Epithelial cell of esophagus (primary cell): ENCODE measurements at places on chromosomes 3 and 15.

GRCh38 chr3:191768421-191768820 lies 307.5 kb downstream of the PYDC2 start:
- no peak for DNase-seq

- DNase-seq: no peak
Measured at GRCh38 chr15:45116006-45116481, 1.9 kb downstream of the DUOXA2 start.

DNA sequence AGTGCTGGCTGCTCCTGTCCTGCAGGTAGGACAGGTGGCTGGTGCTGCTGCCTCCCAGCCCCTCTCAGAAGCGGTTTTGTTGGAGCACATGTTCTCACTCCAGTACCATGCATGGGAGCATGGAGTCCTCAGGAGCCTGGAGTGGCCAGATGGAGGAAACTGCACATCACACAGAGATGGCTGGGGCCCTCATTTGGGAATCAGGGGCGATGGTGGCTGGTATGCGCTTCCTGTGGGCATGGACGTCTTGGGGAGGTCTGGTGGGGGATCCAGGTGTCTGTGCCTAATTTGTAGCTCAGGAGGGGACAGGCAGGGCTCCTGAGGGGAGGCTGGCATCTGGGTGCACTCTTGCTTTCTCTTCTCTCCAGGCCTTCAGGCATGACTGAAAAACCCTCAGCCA lies 168.2 kb downstream of the KLF13 start:
- no peak for DNase-seq

DNA sequence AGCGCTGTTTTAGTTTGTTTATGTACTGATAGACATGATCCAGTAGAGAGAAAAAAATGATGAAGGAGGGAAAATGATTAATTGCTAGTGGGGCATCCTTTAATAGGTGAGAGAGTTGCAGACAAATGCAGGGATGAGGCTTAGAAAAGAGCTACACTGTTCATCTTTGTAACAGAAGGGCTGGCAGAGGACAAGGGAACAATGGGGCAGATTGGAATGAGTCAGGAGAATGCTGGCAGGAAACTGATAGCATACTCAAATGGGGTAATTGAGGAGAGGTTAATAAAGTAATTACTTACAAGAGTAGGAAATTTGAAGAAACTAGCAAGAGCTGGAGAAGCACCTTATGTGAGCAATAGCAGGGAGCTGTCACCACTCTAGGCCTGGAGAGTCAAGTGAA lies 170.9 kb downstream of the OXSM start:
- DNase-seq: no peak

DNA sequence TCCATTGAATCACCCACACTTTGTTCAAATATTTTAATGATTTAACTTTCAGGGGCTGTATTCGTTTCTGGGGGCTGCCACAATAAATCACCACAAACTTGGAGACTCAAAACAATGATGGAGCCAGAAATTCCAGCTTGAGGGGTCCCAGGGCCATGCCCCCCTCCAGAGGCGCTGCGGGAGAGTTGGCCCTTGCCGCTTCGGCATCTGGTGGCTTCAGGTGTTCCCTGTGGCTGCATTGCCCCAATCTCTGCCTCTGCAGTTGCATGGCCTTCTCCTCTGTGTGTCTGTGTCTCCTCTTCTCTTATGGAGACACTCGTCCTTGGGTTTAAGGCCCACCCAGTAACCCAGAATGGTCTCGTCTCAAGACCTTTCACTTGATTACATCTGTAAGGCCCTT lies 144.7 kb downstream of the CHSY1 start:
- DNase-seq: no peak

- DNase-seq: no peak
Measured at GRCh38 chr3:16407366-16407765, 106.1 kb downstream of the RFTN1 start.
